ENCODE measurements at places on chromosomes 16 and 17. TPM values are rescaled to one million over a fixed set of nuclear protein-coding genes. Genes with fewer than 3 reads are reported as not detected.

ABI3 gene
- total RNA-seq, result not detected

MSLN gene
- total RNA-seq, result 0.17 TPM

FBXL19 gene
- 28.4 TPM for total RNA-seq

CD300E gene
- not detected for total RNA-seq

SPATA22 gene
- 1.2 TPM for total RNA-seq

RNFT1 gene
- 19.8 TPM for total RNA-seq

ZPBP2 gene
- total RNA-seq, result not detected

CDRT15 gene
- not detected for total RNA-seq

PLEKHH3 gene
- 28.7 TPM for total RNA-seq

TRIM72 gene
- not detected for total RNA-seq

TBC1D3E gene
- not detected for total RNA-seq

RCVRN gene
- under 0.01 TPM for total RNA-seq

ENPP7 gene
- total RNA-seq, result not detected

NOS2 gene
- not detected for total RNA-seq

CPSF4L gene
- total RNA-seq, result not detected

TBC1D3D gene
- total RNA-seq, result not detected

ZNF174 gene
- total RNA-seq, result 7.6 TPM

PIMREG gene
- 3.1 TPM for total RNA-seq

ABCC11 gene
- 0.44 TPM for total RNA-seq

EVPLL gene
- total RNA-seq, result not detected

KCNG4 gene
- total RNA-seq, result not detected

CES5A gene
- total RNA-seq, result not detected

USP10 gene
- 54.9 TPM for total RNA-seq

TMC7 gene
- 0.73 TPM for total RNA-seq

FAAP100 gene
- 19.9 TPM for total RNA-seq

EVI2B gene
- not detected for total RNA-seq

C1QL1 gene
- 0.99 TPM for total RNA-seq

KRT32 gene
- total RNA-seq, result not detected

DBNDD1 gene
- 3.1 TPM for total RNA-seq

PKMYT1 gene
- total RNA-seq, result 9.9 TPM

ASGR1 gene
- 1.2 TPM for total RNA-seq

DPEP2 gene
- not detected for total RNA-seq

LPCAT2 gene
- total RNA-seq, result 31.0 TPM

SOX9 gene
- 12.9 TPM for total RNA-seq

CCL23 gene
- total RNA-seq, result not detected

HCRT gene
- not detected for total RNA-seq

KRTAP4-11 gene
- not detected for total RNA-seq

EMP2 gene
- total RNA-seq, result 37.7 TPM

HAP1 gene
- total RNA-seq, result under 0.01 TPM

PPL gene
- total RNA-seq, result 51.5 TPM

BAHCC1 gene
- 7.4 TPM for total RNA-seq

ITGB3 gene
- total RNA-seq, result 13.9 TPM

PRKCB gene
- total RNA-seq, result under 0.01 TPM

NPB gene
- total RNA-seq, result 2.5 TPM

TEKT3 gene
- total RNA-seq, result 0.50 TPM

TP53TG3F gene
- not detected for total RNA-seq

RPAIN gene
- total RNA-seq, result 45.1 TPM

RMI2 gene
- 10.5 TPM for total RNA-seq

ALDH3A1 gene
- total RNA-seq, result 1.6 TPM

TRAP1 gene
- total RNA-seq, result 70.3 TPM

CYGB gene
- total RNA-seq, result 46.0 TPM

TNFAIP1 gene
- 28.0 TPM for total RNA-seq

SLC9A5 gene
- total RNA-seq, result 1.3 TPM

TBC1D28 gene
- not detected for total RNA-seq

OTOP3 gene
- not detected for total RNA-seq

CTRL gene
- total RNA-seq, result 0.33 TPM

SHISA6 gene
- not detected for total RNA-seq

Measured in smooth muscle cell of trachea (primary cell).